ENCODE measurements at places on chromosomes 5 and 9. TPM values are rescaled to one million over a fixed set of nuclear protein-coding genes. Genes with fewer than 3 reads are reported as not detected.

IL4 gene
- total RNA-seq = not detected

DNA sequence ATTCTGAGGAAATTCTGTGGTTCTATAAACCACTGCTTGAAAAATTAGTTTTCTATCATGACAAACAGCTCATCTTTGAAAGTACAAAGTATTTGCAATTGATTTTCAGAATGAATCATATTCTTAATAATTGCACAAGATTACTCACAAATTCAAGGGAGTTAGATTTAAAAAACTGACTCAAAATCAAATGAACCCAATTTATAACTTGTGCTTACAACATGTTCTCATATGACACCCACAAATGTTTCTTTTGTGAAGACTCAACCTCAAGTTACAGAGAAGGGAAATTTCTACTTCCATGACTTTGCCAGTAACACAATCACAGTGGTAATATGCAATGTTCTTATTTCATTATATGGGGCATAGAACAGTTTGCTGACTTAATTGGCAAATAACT, 272.0 kb upstream of the ACTBL2 start:
- no peak for DNase-seq

DNA sequence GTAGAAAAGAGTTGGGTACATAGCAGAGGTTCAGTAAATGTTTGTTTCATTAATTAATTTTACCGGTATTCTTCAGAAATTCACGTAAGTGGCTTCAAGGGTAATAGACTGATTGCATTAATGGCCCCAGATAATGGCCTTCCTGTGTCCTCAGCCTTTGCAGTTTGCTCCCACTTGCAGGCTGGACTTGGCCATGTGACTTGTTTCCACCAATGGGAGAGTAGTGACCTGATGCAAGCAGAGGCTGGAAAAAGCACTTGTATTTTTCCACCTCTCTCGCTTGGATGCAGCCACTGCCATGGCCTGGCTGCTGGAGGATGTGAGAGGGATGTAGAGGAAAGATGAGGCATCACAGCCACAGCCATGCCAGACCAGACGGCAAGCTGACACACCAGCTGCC, 480.9 kb downstream of the CDK5RAP2 start:
- DNase-seq = no peak

GRCh38 chr9:130694205-130694604, 625 bp downstream of the EXOSC2 start:
- no peak for DNase-seq

DNA sequence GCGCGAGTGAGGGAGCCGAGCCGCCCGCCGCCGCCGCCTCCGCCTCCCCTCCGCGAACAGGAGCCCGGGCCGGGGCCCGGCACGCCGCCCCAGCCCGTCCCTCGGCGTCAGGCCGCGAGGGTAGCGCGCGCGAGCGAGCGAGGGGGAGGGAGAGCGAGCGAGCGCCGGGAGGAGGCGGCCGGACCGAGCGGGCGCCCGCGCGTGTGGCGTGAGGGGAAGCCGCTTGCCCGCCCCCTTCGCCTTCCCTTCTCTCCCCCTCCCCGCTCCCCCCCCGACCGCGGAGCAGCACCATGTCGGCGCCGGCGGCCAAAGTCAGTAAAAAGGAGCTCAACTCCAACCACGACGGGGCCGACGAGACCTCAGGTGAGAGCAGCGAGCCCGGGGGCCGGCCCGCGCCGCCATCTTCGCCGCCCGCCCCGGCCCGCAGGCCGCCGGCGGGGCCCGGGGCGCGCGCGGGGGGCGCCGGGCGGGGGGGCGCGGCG, 312 bp downstream of the SET start:
- no peak for DNase-seq

DNA sequence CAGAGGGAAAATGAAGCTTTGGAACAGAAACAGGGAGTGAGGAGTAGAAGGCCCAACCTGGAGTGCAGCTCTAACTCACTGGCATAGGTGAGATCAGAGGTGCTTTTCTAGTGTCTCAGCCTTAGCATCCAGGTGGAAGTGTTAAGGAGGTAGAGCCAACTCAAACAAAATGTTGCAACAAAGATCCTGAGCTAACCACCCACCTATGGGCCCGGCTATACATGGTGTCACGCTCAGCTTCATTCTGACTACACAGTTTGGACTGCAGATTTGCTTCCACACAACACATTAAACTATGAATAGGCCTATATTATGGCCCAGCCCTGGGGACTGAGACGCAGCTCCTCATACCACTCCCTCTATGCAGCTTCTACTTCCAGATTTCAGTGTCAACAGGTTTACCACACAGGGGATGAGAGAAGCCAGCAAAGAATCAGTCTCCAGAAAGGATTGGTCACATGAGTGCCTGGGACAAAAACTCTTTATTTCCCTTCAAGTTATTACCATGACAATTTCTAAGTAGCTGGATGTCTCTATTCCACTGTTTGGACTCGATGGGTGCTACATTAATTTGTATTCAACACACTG, 9.0 kb downstream of the C5orf63 start:
- no peak for DNase-seq

Data from HFFc6 (cell line).